Body of pancreas (tissue), 4 donors: ENCODE measurements at places on chromosomes 12 and 14.
A peak's percentile ranks its signal among the peaks of the same experiment; 100 is the strongest.

DNA sequence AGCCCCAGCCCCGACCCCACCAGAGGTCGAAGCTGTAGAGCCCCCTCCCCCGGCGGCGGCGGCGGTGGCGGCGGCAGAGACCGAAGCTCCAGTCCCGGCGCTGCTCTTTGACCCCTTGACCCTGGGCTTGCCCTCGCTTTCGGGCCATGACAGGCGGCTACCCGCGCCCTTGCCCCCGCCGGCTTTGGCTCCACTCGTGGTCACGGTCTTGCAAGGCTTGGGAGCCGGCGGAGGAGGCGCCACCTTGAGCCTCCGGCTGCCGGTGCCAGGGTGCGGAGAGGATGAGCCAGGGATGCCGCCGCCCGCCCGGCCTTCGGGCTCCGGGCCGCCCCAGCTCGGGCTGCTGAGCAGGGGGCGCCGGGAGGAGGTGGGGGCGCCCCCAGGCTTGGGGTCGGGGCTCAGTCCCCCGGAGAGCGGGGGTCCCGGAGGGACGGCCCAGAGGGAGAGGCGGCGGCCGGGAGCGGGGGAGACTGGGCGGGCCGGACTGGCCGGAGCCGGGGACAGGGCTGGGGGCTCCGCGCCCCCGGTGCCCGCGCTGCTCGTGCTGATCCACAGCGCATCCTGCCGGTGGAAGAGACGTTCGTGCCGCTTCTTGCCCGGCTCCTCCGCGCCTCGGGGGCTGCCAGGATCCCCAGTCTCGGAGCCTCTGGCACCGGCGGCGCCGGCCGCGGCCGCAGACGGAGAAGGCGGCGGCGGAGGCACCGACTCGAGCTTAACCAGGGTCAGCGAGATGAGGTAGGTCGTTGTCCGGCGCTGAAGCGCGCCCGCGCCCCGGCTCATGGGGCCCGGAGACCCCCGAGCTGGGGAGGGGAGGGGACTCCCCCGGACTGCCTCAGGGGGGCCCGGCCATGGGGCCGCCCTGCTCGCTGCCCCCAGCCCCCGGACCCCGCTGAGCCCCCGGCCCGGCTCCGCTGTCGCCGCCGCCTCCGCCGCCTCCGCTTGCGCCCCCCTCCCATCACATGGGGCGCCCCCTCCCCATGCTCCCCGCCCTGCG is 778 bp downstream of the AGAP2 start:
- DNase-seq: no peak

- DNase-seq: no peak
These were observed 335.2 kb downstream of the CEP128 start for GRCh38 chr14:80606347-80606772.

DNA sequence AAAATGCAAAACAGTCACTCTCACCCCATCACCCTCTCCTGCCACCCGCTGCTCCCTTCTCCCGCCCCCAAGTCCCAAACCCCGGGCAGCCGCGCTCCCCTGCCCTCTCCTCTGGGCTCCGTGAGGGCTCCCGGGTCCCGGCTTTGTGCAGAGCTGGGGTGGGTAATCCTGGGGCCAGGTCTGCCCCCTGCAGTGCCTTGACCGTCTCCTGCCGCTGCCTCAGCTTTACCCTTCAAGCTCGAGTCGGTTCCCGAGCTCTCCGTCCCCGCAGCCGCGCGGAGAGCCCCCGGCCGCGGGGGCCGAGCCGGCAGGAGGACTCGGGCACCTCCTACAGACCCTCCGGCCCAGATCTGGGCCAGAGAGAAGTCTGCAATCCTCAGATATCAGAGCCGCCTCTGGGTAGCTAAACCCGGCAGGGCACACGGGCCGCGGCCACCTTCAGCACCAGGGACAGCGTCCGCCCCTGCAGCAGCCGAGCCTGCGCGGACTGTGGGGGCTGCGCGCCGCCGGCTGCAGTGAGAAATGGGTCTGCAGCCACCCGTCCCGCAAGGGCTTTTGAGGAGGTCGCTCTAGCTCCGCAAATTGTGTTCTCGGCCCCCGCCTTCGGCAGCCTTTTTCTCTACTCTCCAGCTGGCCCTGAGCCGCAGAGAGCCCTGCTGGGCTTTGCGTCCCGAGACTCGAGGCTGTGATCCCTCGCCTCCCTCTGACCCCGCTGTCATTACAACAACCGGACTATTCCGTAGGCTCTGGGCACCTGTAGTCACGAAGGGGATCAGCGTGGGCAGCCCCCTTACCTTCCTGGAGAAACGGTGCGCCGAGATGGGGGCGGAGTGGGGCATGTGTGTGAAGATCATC is 1.2 kb downstream of the PRMT8 start:
- DNase-seq: peak; percentile 55

DNA sequence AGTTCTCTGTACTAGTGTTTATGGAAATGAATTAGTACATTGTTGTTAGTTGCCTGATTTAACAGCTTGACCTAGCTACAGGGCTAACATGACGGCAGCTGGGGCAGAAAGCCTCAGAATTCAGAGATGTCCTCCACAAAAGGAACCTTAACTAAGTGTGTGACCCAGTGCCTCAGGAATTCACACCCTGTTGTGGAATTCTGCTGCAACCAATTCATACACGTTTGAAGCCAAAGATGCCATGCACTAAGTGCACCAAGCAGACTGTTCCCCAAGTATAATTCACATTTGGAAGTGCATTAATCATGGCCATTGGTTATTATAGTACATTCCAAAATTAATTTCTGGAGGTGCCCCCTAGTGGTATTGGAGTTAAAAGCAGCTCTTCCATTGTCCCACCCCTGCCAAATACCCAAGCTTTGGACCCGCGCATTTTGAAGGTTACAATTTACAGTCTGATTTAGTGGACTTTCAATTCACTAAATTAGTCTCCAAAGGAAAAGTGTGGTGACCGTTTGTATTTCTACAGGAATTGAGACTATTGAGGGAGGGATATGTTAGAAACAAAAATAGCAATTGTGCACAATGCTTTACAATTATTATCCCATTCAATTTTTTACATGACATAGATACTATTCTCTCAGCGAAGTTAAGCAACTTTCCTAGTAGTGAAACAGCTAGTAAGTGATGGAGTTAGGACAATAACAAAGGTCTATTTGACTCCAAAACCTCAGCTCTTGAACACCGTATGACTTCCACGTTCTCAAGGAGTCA is 85.9 kb downstream of the PAX9 start:
- DNase-seq: no peak
